ENCODE measurements at places on chromosomes 16 and 17.

DNA sequence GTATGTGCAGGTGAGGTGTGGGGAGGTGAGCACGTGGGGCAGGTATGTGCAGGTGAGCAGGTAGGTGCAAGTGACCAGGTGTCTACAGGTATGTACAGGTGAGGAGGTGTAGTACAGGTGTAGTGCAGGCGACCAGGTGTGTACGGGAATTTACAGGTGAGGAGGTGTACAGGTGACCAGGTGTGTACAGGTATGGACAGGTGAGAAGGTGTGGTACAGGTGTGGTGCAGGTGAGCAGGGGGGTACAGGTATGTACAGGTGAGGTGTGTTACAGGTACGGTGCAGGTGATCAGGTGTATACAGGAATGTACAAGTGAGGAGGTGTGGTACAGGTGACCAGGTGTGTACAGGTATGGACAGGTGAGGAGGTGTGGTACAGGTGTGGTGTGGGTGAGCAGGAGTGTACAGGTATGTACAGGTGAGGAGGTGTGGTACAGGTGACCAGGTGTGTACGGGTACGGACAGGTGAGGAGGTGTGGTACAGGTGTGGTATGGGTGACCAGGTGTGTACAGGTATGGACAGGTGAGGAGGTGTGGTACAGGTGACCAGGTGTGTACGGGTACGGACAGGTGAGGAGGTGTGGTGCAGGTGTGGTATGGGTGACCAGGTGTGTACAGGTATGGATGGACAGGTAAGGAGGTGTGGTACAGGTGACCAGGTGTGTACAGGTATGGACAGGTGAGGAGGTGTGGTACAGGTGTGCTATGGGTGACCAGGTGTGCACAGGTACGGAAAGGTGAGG is 12.8 kb upstream of the DBNDD1 start:
- no peak for DNase-seq

DNA sequence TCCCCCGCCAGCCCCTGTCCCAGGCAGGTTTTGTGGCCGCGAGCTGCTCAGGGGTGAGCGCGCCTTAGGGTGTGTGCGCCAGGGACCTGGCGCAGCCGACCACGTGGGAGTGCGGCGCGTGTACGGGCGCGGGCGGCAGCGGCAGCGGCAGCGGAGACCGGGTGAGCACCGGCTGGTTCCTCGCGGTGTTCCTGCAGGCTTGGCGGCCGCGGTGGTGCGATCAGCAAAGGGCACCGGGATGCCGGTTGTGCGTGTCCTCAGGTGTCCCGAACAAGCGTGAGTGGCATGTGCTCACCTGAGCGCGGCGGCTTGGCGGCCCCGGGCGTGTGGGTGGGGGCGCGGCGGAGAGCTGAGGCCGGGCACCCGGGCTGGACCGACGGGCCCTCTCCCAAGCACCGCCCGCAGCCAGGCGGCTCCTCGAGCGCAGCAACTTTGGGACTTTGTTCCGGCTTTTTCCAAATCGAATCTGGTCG is 381 bp upstream of the HSD11B2 start:
- no peak for DNase-seq

- no peak for DNase-seq
Observed at GRCh38 chr16:64654178-64654577, 467.7 kb downstream of the CDH11 start.

GRCh38 chr17:51371732-51372151 is 111.4 kb downstream of the UTP18 start:
- DNase-seq = peak; percentile 20

GRCh38 chr17:4573669-4574068 is 10.7 kb upstream of the SMTNL2 start:
- peak; percentile 19 for DNase-seq

DNA sequence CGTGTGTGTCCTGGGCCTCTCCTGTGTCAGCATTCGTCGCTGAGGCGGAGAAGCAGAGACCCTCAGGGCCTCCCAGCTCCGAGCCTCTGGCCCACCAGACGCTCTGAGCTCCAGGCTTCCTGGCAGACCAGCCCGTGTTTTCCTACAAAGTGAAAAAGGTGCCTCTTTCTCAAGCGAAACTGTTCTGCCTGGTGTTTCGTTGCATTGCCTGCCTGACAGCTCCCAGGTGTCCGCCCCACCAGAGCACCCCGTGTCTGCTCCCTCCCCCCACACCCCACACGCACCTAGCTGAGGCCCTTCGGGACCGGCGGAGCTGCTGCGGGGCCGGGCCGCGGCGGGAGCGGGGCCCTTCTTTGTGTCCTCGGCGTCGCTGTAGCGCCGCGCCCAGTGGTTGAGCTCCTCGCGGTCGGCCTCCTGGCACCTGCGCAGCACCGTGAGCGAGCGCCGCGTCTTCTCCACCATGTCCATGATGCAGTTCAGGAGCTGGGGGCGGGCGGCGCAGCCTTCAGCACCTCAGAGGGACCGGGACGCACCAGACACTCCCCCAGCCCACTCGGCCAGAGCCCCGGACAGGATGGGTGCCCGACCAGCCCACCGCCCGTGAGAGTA is 14.7 kb upstream of the PABPN1L start:
- no peak for DNase-seq

DNA sequence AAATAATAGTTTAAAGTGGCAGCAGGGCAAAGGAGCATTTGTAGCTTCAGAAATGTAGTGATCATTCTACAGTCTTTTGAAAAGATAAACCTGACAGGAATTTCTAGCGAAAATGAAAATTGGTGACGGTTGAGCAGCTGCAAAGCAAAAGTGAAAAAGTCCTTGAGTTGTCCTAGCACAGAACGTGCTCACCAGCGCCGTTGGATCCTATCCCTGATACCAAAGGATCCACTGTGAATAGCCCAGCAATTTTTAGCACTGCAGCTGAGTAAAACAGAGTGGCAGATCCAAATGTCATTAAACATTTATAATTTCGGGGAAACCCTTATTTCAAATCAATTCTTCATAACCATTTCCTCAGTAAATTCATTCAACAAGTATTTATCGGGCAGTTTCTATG is 453.8 kb upstream of the HSBP1 start:
- no peak for DNase-seq

- no peak for DNase-seq
Observed at GRCh38 chr16:31128711-31129567, 6.6 kb downstream of the PRSS8 start.

DNA sequence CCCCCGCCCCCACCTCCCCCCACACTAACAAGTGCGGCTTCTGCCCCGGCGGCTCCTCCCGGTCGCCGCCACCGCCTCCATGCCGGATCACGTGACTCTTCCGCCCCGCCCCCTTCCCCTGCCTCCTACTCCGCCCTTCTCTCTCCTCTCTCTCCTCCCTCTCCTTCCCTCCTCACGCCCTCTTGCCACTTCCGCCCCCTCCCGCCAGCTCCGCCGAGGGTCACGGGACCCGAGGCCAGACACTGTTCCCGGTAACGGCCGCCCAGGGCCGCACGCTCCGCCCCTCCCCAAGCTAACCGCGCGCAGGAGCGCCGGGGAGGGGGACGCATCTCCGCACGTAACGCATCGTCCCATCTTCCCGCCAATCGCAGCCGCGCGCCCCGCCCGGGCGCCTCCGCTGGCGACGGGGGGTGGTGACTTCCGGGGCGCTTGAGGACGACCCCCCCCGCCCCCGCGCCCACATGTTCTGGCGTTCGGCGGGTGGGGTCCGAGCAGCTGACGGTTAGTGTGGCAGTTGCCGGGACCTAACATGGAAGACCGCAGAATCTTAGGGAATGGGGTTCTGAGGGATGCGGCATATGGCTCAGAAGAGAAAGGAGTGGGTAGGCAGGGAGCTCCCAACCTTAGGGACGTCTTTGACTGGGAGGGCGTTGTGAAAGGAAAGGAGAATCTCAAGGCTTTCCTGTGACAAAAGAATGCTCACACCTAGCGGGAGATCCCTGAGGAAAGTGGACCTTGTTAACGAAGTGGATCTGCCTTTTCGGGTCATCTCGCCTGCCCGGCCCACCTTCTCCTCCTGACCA is at the start of gene USP32:
Gene USP32, minus strand, starts transcription at position 92 of the 803 bp plus-strand sequence. CDS start 194 bp downstream, outside the sequence.
- DNase-seq = peak; percentile 98

- no peak for DNase-seq
Observed at GRCh38 chr17:74082886-74083285, 120.6 kb upstream of the RPL38 start.

- DNase-seq = peak; percentile 70
Observed at GRCh38 chr17:17823433-17824118, 13.2 kb downstream of the SREBF1 start.

GRCh38 chr17:50219939-50220465 is 18.6 kb upstream of the COL1A1 start:
- no peak for DNase-seq

DNA sequence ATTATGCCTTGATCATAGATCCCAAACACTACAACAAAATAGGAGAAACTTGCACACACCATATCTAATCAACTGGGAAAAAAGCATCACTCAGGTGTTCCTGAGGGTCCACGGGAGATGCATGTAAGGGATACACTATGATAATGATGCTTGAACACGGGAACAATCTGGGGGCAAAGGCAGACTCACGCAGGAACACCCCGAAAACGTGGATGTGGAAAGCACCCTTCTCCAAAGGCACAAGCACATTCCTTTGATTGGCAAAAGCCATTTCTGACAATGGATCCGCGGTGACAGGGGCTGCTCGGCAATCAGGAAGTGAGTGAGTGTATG is 1.3 kb downstream of the ZNF652 start:
- DNase-seq = no peak

DNA sequence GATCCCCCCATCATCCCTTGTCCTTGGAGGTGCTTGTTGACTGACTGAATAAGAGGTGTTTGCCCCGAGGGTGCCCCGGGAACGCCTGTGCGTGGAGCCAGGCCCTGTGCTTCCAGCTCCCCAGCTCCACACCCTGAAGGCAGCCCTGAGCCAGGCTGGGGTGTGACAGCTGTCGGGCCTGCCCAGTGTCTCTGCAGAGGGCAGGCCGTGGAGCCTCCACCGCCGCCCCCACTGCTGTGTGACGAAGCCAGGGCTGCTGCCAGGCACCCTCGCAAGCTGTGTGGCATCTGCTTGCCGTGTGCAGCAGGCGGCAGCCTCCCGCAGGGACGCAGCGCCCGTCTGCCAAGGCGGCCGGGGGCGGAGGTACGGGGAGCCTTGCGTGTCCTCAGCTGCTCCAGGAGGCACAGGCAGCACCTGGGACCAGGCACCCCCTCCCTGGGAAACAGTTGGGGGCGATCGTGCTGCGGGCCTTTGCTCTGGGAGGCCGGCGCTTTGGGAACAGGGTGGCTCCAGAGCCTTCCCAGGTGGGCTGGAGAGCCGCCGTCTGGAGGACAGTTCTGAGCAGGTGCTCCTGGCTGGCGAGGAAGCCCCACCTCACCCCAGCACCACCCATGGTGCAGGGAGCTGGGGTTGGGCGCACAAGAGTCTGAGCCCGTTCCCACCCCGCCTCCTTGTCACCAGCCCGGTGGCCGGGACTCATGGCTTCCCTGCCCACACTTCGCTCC is 26.6 kb downstream of the GSE1 start:
- DNase-seq = no peak

GRCh38 chr17:1783834-1784611 is 22.2 kb downstream of the SERPINF1 start:
- no peak for DNase-seq

DNA sequence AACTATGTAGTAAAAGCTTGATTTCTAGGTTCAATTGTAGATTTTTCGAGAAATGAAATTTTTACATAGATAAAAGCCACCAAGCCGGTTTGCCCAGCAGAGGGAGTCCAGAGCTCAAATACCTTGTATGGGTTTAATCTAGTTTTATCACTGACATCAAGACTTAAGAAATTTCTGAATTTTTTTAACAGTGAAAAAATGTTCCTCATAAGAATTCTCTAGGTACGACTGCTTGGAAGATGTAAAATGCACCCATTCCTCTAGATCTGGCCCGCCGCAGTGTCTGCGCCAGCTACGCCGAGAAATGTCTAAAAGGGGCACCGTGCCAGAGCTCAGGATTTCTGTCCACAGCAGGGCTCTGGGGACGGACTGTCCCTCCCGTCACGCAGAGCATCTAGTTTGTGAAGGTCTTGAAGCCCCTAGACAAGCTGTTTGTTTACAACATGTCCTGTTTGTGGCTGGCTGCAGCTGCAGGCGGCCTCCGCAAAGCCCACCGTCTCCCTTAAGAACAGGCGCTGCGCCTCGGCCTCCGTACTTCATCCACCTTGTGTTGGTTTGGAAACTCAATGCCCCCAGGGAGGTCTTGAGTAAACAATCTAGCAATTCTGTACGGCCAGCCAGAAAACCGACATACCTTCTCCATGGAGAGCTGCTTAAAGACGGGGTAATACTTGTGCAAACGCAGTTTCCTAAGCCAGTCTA is 24.8 kb downstream of the MAP1LC3B start:
- DNase-seq = no peak

DNA sequence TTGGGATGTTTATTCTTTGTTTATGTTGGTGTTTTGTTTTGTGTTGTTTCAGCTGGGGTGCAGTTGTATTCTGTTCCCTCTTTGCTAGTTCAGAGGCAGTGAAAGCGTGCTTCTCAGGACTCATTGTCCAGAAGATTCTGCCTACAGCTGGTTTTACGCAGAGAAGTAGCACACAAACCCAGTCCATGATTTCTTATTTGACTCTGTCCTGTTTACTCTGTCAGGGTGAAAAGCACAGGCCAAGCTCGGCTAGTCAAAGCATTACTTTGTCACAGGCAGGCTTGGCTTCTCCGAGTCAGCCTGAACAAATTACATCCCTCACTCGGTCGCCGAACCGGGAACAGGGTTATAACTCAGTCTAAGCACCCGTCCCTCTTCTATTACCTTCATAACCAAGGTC is 435.0 kb downstream of the MAF start:
- no peak for DNase-seq

GRCh38 chr16:53043428-53043831 is 9.3 kb downstream of the CHD9NB start:
- no peak for DNase-seq

DNA sequence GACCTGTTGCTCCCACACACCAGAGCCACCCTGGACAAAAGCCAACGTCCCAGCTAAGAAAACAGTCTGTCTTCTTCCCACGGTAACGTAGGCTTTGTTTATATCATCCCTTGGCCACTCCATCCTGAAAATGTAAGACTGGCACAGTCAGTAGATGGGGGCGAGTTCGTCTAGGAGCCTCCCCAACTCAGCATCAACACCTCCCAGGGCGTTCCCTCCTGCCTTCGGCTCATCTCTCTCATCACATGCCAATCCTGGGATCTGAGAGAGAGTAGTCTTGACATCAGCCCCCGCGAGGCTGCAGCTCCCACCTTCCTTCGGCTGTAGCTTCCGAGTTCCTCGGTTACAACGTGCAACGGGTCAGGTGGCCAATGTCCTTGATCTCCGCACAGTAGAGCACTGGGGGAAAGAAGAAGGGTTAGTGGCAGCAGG is 894 bp downstream of the RNF227 start:
- DNase-seq = no peak

Measured in T-helper 9 cell (primary cell).